ENCODE measurements at places on chromosomes 1 and 21.
A peak's percentile ranks its signal among the peaks of the same experiment; 100 is the strongest.

GRCh38 chr21:31008355-31008754 is 29.9 kb downstream of the KRTAP19-8 start:
- DNase-seq: no peak

DNA sequence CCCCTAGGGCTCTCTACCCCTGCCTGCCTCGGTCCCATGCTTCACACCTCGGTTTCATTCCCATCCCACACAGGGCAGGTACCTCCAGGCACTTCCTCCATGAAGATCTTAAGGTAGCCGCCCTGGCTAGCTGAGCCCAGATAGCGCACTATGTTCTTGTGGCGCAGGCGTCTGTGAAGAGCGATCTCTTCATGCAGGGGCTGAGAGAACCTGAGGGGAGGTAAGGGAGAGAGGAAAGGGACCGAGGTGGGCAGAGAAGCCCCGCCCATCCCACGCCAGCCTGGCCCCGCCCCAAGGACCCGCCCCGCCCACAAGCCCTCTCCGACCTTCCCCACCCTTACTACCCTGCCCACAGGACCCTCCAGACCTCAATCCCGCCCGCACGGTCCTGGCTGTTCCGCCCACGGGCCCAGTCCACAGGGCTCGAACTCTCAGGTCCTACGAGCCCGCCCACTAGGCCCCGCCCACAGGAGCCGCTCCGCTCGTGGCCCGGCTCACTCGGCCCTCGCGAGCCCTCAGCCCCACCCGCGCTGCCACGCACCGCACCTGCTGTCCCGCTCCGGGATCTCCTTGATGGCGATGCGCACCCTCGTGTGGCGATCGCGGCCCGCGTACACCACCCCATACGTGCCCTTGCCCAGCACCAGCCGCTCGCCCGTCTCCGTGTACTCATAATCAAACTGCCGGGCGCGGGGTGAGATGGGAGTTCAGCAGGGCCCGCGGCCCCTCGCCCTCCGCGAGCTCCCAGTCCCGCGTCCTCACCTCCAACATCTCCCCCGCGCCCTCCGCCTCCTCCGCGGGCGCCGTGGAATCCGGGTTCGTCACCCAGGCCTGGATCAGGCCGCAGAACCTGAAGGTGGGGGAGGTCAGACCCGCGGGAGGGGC is 6.4 kb downstream of the MAP3K6 start:
- no peak for DNase-seq

DNA sequence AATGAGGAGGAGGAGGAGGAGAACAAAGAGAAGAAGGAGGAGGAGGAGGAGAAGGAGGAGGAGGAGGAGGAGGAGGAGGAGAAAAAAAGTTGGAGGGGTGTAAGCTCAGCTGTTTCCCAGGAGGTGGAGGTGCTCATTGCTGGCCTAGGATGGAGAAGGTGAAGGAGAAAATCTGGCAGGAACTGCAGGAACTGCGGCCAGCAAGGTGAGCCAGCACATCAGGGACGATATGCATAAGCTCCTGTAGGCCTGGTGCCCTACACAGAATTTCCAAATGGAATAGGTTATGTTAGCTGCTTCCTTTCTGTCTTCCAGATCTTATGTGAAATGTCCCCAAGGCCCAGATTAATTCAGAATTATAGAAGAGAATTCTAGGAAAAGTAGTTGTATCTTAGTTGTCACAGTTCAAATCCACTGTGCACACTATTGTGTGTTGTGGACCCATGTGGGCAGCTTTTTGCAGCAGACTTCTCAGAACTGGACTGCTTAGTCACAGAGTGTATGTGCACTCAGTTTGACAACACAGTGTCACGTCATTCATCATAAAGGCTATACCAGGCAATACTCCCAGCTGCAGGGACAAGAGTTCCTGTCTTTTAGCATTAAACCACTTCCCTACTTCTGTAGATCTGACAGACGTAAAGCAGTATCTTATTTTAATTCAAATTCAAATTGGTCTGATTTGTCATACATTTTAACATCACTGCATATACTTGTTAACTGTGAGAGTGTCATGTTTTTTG is 303.7 kb downstream of the HLX start:
- no peak for DNase-seq

DNA sequence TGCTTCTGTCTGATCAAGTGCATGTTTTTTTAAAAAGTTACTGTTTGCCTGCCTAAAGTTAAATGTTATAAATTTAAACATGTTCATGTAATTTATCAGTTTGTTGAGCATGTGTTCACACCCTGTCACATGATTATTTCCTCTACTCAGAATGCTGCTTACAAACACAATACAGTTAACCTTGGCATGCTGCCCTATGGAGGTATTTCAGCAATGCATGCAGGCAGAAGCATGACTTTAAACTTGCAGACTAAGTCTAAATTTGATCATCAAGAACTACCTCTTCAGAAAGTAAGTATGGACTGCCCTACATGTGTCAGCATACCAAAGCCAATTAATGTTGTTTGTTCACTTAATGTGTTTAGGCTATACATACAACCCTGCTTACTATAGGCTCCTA is 161.6 kb downstream of the LRRC40 start:
- DNase-seq: peak; percentile 14

- no peak for DNase-seq
Observed at GRCh38 chr1:63557365-63557987, 34.2 kb downstream of the EFCAB7 start.

- no peak for DNase-seq
Observed at GRCh38 chr1:68140536-68140935, 90.1 kb upstream of the DIRAS3 start.

DNA sequence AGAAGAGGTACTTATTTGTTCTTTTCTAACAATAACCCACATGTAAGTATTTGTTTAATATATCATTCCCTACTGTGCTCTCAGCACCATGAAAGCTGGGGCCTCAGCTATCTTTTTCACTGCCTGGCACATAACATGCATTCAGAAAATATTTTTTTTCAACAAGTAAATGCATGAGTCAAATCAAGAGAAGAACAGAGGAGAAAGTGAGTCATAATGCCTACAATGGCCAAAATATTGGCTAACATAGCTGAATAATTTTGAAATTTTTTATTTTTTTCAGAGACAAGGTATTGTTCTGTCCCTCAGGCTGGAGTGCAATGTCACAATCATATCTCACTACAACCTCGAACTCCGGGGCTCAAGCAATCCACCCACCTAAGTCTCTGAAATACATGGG is 252.2 kb upstream of the ADAMTS5 start:
- DNase-seq: no peak

GRCh38 chr1:117127795-117128194 is 6.2 kb upstream of the TRIM45 start:
- no peak for DNase-seq

GRCh38 chr1:11860587-11860986 is 1.8 kb upstream of the NPPB start:
- DNase-seq: no peak

DNA sequence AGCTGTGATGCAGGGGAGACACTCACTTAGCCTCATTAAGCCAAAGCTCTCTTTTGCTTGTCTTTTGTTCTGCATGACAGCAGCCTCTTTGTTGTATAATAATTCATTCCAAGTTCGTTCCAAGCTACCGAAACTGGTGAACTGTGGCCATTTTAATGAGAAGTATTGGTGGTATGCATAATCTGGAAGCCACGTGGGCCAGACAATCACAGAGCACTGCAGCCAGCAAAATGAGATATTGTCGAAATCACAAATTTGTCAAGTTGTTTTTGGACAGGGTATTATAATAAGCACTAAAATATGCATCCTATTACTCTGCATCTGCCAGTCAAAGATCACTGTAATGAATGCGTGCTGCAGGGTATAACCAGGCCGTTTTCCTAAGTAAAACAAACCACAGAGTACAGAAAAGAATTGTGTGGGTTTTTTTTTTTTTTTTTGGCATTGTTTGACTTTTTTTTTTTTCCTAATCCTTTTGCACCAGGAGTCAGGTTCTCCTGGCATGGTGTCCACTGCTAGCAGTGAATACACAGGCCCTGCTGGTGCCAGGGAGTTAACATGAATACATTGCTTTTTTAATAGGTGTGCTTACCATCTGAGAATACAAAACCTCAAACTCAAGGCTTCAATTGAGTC is 423.9 kb downstream of the PTBP2 start:
- peak; percentile 28 for DNase-seq

DNA sequence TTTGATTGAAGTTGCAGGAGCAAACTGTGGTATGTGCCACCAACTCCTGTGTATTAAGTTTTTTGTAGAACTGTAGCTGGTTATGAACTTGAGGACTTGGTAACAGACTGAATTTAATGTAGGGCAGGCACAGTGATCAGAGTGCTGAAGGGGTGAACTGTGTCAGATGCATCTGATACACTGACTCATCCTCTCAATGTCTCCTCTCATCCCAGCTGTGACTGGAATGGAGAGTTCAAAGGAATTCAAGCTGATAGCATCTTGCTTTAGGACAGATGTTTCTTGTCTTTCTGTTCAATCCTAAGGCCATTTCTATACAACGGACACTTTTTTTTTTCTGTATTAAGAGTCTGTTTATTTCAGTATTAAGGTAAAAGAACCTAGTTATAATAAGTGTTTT is 25.0 kb upstream of the GBP1 start:
- no peak for DNase-seq

DNA sequence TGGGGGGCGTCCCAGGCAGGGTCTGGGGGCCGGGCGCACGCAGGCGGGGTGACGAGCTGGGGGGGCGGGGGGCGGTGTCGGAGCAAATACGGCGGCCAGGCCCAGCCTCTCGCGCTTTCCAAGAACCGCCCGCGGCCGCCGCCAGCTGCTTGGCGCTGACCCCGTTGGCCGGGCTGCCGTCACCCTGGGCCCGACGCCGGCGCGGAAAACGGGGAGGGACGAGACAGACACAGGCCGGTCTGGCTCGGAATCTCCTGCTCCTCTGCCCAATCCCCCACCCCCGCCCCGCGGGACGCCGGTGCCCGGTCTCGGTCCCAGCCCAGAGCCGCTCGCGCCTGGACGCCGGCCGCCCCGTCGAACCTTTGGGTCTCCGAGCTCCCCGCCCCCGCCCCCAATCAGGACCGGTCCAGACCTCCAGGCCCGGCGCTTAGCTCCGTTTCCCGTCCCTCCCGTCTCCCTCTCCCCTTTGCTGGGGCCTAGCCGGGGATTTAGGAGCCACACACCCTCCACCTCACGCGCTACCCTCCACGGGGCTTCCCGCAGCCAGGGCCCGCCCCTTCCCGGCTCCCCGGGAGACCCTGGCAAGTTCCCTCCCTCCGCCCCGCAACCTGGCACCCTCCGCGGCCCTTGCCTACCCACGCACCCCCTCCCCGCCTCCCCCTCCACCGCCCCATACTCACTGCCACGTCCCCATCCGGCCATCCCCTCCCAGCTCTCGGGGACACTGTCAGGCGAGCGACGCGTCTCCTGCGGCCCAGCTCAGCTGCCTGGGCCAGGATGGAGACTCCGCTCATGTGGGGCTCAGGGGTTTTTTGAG is 800 bp upstream of the MMP23B start:
- DNase-seq: no peak
